Caco-2 (cell line): ENCODE measurements at places on chromosomes 11 and 22. TPM values are rescaled to one million over a fixed set of nuclear protein-coding genes. Genes with fewer than 3 reads are reported as not detected.

The CLCF1 gene
- total RNA-seq, result 4.5 and 5.8 TPM in 2 replicates

The ANKRD49 gene
- total RNA-seq, result 27.5 and 29.2 TPM in 2 replicates

The CASP4 gene
- total RNA-seq, result 41.7 and 42.0 TPM in 2 replicates

The MYO18B gene
- total RNA-seq, result 0.07 TPM in 2 replicates

The PIK3IP1 gene
- total RNA-seq, result 0.68 and 0.72 TPM in 2 replicates

The C11orf97 gene
- total RNA-seq, result not detected in 2 replicates

GRCh38 chr22:49201046-49201970, 626.4 kb downstream of the BRD1 start:
- DNase-seq, result no peak

DNA sequence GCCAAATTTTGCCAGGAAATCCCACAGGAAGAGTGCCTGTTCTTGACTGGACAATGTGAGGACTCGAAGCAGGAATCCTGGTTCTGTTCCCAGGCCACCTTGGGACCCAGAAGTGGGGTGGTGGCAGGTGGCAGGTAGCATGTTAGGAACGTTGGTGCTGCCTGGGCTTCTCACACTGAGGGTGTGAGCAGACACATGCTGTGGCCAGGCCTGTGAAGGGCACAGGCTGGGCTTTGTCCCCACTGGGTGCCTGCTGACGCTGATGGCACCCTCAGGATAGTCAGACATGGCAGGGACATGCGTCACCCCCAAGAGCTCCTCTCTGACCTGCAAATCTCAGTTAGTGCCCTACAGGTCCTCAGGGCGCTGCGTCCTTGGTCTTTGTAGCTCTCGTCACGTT, 21.1 kb upstream of the NECTIN1 start:
- DNase-seq, result peak; percentile 26

DNA sequence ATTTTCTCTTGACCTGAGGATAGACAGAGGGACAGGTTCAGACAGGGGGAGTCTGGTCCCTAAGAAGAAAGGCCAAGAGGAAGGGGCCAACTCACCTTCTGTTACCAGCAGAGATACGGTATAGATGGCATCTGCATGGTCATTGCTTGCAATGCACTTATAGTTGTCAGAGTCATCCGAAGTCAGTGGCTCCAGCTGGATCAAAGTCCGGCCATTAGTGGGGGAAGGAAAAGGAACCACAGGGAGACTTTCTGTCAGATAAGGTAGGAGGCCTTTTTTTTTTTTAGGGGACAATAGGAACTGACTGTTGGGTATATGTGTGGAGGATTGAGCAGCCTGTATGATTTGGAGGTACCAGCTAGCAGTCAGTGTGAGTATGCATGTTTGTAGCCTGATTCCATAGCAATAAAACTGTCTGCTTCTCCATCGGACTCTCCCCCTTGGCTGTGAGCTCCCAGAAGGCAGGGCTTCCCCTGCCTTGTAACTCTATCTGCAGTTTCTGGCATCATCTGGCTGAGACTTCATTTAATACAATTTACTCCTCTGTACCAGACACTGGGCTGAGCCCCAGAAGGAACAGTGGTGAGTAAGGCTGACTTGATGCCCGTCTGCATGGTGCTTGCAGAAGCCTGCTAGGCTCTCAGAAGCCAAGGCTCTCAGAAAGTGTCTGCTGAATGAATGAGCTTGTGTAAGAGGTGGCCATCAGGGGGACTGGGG, 5.7 kb downstream of the IGSF22 start:
- DNase-seq, result no peak

DNA sequence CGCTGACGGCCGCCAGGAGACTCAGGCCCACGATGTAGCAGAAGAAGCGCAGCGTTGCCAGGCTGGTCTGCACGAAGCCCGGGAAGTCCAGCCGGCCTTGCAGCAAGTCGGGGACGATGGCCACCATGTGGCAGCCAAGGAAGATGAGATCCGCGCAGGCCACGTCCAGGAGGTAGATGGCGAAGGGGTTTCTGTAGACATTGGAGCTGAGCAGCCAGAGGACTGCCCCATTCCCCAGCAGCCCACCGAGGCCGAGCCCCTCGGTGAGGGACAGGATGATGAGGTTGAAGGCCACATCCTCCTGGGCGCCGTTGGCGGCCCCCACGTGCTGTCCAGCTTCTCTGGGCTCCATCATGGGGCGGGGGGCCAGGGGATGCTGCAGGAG, 3.8 kb downstream of the MRGPRE start:
- no peak for DNase-seq

GRCh38 chr11:129012880-129013279, 70.2 kb upstream of the TP53AIP1 start:
- DNase-seq, result no peak

DNA sequence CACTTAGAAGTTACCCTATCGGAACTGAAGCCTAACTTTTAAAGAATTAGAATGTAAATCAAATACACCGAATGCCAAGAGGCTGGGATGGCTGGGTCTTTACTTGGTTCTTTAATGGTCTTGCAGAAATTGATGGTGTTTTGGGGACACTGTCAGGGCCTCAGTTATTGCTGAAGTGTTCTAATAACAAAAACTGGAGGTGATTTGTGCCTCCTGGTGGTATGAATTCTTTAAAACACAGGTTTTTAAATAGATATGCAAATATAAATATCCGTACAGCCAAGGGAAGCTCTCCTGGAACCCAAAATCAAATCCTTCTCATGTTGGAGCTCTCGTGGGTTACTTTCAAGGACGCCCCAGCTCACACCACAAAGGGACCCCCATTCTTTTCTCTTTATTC, 19.3 kb upstream of the TMPRSS5 start:
- DNase-seq, result peak; percentile 20

DNA sequence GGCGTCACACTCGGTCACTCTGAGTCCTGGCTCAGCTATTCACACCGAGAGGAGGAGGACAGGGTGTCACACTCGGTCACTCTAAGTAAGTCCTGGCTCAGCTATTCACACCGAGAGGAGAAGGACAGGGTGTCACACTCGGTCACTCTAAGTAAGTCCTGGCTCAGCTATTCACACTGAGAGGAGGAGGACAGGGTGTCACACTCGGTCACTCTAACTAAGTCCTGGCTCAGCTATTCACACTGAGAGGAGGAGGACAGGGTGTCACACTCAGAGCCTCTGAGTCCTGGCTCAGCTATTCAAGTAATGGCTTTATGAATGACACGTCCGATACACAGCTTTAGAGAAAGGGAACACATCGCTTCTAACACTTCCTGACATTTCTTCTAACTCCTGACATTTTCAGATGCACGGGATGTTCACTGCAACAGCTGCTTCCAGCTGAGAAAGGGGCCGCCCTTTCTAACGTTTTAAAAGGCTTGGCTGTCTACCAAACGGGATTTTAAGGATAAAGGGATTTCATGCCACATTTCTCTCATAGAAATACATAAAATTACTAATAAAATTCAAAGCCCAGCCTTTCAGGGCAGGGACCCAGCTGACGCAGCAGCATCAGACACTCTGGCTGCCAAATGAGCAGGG, 28.1 kb downstream of the DRD4 start:
- DNase-seq, result no peak

- DNase-seq, result peak; percentile 48
Observed at GRCh38 chr11:32312865-32313403, 122.4 kb downstream of the WT1 start.

DNA sequence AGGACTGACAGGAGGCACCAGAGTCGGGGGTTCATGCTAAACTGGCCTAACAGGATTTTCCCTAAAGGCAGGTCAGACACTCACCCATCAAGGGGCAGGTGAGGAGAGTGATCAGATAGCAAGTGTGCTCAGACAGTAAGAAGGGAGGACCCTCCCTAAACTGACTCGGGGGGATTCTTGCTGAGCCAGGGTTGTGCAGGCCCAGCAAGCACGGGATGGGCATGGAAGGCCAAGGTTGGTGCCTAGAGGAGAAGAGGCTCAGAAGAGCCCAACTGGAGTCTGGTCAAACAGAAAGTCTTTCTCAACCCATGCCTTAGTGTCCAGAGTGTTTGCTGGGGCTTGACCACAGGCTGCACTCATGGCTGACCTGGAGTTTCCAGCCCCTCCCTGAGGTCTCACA, 6.2 kb upstream of the APOL1 start:
- no peak for DNase-seq

- no peak for DNase-seq
Observed at GRCh38 chr11:35011944-35012343, 95.5 kb downstream of the PDHX start.

- DNase-seq, result no peak
Observed at GRCh38 chr11:1870326-1870696, 17.4 kb downstream of the LSP1 start.
